ENCODE measurements at places on chromosomes 1 and 21.

GRCh38 chr1:161728376-161729226 lies 7.3 kb downstream of the FCRLB start:
- no peak for DNase-seq

DNA sequence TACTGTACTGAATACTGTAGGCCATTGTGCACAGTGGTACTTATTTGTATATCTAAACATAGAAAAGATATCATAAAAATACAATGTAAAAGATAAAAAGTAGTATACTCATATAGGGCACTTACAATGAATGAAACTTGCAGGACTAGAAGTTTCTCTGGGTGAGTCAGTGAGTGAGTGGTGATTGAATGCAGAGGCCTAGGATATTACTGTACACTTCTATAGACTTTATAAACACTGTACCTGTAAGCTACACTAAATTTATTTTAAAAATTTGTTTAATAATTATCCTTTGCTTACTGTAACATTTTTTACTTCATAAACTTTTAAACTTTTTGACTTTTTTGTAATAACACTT lies 82.5 kb downstream of the FGGY start:
- no peak for DNase-seq

DNA sequence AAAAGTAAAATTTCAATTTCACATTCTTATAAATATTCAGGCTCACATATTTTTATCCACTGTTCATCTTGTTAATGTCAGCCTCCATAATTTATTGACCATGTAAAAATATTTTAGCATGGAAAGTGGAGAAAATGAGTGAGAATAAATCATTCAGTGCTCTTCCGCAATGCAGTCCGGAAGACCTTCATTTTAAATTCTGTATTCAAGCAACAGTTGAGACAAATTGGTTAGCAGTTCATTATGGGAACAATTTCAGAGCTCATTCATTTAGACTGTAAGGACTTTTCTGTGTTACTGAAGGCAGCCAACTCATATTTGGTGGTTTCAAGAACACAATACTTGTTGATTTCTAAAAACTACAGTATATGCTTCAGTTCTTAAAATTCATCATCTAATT lies 97.8 kb downstream of the TYW3 start:
- DNase-seq = no peak

GRCh38 chr1:17123196-17124045 lies 4.2 kb upstream of the PADI2 start:
- DNase-seq = no peak

- no peak for DNase-seq
Measured at GRCh38 chr1:152220166-152221163, 3.5 kb downstream of the HRNR start.

GRCh38 chr1:204267191-204267601 lies 53.4 kb upstream of the GOLT1A start:
- DNase-seq = no peak

DNA sequence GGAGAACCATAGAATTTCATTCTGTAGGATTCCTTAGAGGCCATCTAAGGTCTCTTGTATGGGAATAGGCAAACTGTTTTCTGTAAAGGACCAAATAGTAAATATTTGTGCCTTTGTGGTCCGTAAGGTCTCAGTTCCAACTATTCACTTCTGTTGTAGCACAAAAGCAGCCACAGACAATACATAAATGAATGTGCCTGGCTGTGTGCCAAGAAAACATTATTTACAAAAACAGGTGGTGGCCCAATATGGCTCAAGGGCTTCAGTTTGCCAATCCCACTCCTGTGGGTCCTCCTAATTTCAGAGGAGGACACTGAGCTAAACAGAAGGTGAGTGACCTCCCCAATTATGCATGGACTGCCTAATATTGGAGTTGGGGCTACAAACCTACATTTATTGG lies 67.6 kb upstream of the EDEM3 start:
- peak; percentile 68 for DNase-seq

GRCh38 chr1:221850470-221851187 lies 108.7 kb upstream of the DUSP10 start:
- DNase-seq = peak; percentile 5

DNA sequence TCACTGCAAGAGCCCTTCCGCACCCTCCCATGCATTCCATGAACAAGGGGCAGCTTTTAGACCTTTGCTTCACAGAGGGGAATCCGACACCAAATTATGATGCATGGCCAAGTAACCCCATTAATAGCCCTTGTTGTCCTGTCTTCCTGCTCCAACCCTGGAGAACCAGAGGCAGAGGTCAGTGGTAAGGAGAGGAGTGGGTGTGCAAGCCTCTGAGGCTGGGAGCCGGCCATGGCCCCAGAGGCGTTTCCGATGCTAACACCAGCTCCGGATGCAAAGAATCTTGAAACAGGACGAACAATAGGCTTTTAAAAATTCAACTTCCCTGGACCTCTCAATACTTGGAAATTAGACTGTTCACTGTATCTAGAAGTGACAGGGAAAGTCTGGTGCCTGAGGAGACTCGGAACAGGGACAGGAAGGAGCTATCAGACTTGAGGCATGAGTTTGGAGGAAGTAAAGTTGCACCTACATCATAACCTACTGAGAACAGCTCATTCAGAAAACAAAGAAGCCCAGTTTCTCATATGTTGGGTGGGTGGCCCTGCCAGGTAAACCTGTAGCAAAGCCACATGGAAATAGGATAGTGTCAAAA lies 101.2 kb upstream of the ERG start:
- no peak for DNase-seq

GRCh38 chr1:58869638-58870297 lies 85.9 kb upstream of the JUN start:
- DNase-seq = no peak

DNA sequence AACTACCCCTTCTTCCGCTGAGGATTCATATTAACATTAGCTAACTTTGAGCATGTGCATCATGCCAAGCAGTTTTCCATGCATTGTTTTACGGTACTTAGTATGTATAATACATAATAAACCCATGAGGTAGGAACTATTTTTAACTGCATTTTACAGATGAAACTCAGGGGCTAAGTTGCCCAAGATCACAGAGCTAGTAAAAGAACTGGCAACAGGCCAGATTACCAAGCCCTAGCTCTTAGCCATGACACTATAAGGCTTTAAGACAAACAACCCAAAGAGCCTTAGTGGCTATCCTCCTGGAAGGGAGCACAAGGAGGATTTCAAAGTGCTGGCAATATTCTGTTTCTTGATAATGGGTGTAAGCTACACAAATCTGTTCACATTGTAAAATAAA lies 6.1 kb downstream of the AK2 start:
- DNase-seq = no peak

DNA sequence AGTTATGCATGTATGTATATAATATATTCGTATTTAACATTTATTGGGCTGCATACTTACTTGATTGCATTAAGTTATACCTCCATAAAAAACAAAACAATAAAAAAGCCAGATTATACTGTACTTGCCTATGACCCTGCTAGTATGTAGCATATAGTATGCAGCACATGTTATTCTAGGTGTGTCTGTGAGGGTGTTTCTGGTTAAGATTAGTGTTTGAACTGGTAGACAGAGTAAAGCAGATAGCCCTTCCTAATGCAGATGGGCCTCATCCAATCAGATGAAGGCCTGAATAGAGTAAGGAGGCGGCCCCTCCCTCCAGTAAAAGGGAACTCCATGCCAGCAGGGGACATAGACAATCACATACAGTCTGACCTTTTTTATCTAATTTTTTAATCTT lies 323.3 kb upstream of the USP24 start:
- DNase-seq = no peak

GRCh38 chr1:68103884-68104554 lies 53.6 kb upstream of the DIRAS3 start:
- no peak for DNase-seq

DNA sequence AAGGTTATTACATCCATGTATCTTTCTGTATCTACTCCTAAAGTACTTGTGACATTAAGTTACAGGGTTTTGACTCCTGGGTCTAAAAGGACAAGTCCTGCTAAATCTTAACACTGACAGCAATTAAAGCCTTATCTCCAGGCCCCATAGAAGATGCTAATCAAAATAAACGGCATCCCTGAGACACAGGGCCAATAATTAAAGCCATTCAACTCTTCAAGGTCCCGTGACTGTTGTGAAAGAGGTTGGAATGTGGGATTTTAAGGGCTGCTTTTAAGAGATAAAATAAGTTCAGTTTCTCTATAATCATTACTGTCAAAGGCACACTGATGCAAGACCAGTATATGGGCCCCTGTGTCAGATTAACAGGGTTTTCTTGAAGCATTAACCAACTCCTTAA lies 8.3 kb downstream of the DNAI4 start:
- no peak for DNase-seq

- no peak for DNase-seq
Measured at GRCh38 chr1:199132006-199132405, 493.2 kb downstream of the PTPRC start.

DNA sequence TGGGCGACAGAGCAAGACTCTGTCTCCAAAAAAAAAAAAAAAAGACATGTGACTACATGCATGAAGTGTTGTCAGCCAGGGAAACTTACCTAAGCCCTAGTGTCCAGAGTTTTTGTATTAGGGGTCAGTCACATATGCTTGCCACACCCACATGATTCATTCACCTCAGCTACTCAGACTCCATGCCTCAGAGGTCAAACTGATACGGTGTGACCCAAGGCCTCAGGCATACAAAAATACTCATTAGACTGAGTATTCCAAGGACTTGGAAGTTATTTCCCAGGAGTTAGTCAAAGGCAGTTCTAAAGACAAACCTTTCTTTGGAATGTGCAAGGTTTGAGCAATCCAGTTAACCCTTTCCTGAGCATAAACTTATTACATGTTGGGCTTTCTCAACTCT lies 6.3 kb upstream of the TRIM33 start:
- DNase-seq = no peak

DNA sequence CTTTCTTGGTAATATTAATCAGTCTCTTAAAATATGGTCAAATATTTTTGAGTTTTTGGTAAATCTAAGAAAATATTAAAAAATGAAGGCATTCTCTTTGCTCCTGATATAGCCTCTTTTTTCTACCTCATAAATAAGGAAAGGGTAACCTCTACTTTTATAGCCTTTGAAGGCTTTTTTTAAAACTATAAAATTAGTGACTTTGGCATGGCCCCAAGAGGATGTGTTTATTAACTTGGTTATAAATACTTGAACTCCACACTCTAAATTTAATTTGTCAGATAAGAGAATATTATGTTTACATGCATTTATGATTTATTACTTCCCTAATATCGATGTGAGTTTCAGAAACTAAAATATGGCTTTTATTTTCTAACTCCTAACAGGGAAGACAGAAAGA lies 60.3 kb downstream of the LMO4 start:
- DNase-seq = no peak

- no peak for DNase-seq
Measured at GRCh38 chr1:207853372-207853757, 57.6 kb downstream of the CD34 start.

- no peak for DNase-seq
Measured at GRCh38 chr1:192527950-192528349, 47.6 kb upstream of the RGS1 start.

GRCh38 chr1:86699186-86699585 lies 5.2 kb upstream of the SH3GLB1 start:
- DNase-seq = no peak

GRCh38 chr1:34822202-34822601 lies 29.4 kb downstream of the GJA4 start:
- no peak for DNase-seq

GRCh38 chr21:40284409-40284808 lies 417.2 kb downstream of the PCP4 start:
- peak; percentile 35 for DNase-seq

GRCh38 chr1:154729577-154729976 lies 121.6 kb upstream of the ADAR start:
- no peak for DNase-seq

DNA sequence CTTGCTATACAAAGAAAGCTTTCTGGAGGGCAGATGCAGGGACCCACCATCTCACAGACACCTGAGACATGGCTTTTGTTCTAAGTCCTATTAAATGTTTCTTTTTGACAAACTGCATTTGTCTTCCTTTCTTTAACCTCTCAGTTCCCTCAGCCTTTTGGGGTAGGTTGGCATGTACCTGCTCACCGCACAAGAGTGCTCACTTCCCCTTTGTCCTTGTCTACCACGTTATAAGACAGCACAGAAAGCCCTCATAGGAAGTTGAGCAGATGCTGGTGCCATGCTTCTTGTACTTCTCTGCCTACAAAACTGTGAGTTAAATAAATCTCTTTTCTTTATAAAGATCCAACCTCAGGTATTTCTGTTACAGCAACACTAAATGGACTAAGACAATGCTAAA lies 31.9 kb upstream of the RGS21 start:
- no peak for DNase-seq

DNA sequence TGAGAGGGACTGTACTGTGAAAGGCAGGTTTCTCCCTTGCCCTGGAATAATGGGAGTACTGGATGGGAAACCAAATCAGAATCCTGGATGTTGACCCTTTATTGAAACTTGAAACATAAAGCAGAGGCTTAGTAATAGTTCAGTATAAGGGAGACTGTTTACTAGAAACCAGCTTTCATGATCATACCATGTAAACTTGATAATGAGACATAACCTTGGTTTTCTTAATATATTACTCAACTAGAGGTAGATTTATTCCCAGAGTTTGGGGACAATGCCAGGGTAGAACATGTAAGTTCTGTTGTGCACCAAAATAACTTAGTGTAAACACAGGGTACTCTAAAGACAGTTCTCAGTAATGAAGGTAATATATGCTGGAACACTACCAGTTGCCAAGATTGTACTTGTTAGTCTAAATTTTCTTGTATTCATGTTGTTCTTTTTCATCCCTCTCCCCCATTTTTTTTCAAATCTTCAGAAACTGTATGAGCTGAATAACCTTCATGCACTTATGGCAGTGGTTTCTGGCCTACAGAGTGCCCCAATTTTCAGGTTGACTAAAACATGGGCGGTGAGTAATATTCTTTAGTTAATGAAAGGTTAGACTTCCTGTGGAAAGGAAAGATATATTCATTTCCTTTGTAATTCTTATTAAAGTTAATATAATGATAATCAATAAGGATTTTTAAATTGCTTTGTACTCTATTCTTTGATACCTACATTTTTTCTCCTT lies 49.6 kb downstream of the ANGPTL1 start:
- DNase-seq = no peak

- DNase-seq = no peak
Measured at GRCh38 chr1:20403423-20404145, 82.4 kb downstream of the CAMK2N1 start.

- no peak for DNase-seq
Measured at GRCh38 chr1:236403905-236404696, 10.0 kb downstream of the EDARADD start.

All from NCI-H1417 (cell line).